ENCODE measurements at places on chromosomes 3 and 15. TPM values are rescaled to one million over a fixed set of nuclear protein-coding genes. Genes with fewer than 3 reads are reported as not detected.

DNA sequence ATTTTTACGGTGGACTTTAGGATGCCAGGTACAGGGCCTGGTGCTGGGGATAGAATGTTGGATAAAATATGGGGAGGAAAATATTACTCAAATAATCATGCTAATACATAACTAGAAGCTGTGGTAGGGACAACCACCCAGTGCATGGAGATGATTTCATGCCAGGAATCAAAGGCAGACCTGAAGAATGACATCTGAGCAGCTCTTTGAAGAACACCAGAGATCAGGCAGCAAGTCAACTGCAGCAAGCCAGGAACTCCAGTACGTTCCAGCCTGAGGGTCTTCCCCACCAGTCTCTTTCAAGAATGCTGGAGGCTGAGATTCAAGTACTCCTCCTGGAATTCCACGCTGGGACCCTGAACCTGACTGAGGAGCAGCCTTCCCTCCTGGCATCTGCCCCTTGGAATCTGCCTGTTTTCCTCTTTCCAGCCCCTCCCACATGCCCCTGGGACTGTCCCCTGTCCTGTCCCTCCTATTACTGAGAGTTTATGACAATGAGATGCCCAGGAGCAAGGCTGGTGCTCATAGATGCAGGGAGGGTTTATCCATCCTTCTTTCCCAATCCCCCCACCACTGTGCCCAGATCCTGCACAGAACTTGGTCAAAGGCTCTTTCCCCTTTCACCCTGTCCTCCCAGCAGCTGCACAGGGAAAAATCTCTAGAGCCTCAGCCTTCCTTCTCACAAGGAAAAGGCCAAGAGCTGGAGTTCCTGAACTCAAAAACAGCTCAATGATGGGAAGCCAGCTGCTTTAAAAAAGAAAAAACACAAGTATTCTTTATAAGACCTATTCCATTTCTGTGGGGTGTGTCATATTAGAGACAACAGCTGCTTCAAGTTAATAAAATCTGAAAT, 68.0 kb downstream of the PDZRN3 start:
- no peak for DNase-seq
- no peak overlapping the region for H3K4me3 ChIP-seq
- no peaks in the 10 kb centered on the region for H3K36me3 ChIP-seq
- H3K27ac ChIP-seq: no peak overlapping the region
- H3K27me3 ChIP-seq: no peaks in the 10 kb centered on the region

SLC12A8 gene
- 0.54 TPM for total RNA-seq

DNA sequence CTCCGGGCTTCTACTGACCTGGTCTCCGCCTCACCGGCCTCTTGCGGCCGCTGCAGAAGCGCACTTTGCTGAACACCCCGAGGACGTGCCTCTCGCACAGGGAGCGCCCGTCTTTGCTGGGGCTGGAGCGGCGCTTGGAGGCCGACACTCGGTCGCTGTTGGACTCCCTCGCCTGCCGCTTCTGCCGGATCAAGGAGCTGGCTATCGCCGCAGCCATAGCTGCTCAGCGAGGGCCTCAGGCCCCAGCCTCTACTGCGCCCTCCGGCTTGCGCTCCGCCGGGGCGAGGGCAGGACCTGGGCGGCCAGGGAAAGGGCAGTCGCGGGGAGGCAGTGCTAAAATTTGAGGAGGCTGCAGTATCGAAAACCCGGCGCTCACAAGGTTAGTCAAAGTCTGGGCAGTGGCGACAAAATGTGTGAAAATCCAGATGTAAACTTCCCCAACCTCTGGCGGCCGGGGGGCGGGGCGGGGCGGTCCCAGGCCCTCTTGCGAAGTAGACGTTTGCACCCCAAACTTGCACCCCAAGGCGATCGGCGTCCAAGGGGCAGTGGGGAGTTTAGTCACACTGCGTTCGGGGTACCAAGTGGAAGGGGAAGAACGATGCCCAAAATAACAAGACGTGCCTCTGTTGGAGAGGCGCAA, 319.2 kb downstream of the FGF12 start:
- DNase-seq: peak; percentile 59
- H3K27me3 ChIP-seq: peaks cover 11% of the 10 kb centered on the region
- peaks cover 8% of the 10 kb centered on the region for H3K36me3 ChIP-seq
- H3K4me3 ChIP-seq: peak overlapping the region; percentile 98
- peaks cover 42% of the 10 kb centered on the region for H3K4me1 ChIP-seq

DNA sequence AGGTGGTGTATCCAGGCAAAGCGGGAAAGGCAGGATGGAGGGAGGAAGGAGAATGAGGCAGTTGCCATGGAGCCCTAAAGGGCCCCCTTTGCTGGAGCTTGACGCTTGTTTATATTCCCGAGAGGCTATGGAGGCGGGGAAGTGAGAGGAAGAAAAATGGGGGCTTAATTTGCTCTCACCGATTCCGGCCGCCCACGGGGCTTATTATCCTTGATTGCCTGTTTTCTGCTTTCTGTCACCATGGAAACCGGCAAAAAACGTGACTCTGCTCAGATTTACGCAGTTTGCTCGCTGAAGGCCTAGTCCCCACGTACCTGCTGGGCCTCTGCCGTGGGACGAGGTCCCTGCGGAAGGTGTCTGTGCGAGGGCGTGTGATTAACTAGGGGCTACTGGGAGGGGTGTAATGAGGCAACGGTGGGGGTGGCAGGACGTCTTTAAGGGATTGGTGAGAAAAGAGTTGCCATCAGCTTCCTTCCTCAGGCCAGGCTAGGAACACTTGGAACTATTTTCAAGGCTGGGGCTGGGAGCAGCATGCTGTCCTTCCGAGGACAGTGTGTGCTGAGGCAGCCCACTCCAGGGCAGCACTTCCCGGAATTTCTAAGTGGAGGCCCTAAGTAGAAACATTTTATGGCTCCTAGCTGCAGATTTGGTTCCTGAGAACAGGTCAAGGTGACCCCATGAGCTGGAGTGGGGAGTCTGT, 110.8 kb upstream of the NDN start:
- H3K27me3 ChIP-seq: peaks cover 16% of the 10 kb centered on the region
- no peak overlapping the region for H3K4me3 ChIP-seq
- H3K27ac ChIP-seq: no peak overlapping the region

DNA sequence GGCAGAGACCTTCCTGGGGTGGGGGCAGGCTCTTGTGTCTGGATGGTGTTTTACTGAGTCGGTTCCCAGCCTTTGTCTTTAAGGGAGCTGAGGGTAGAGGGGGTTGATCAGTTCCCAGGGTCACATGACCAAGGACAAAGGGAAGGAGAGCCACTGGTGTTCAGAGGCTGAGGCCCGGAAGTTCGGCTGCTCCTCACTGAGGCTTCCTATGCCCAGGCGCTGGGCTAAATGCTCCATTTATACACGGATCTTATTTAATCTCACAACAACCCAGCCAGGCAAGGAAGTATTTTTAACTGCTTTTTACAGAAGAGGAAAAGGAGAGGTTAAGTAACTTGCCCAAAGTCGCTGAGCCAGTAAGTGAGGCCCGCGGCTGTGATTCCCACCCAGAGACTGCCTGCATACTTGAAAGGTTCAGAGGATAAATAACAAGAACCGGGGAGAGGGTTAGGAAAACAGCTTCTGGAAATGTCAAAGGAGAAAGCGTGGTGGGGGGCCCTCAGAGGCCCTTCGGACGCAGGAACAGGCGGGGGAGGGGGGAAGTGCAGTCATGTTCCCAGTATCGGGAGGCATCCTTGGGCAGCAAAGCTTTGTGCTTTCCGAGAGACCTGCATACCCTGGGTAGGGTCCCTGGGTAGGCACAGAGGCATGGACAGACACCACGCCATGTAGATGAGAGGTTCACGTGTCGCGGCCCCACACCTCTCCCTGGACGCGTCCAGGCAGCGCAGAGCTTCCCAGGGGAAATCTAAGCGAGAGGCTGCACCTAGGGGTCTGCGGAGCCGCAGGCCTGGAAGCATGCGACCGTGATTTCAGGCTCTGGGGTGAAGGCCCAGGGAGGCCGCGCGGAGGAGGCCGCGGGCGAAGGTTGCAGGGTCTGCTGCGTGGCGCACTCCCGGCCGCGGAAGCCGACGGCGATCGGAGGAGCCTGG, 21.3 kb downstream of the EPHB3 start:
- peak; percentile 35 for DNase-seq
- peak overlapping the region; percentile 88 for H3K4me3 ChIP-seq
- H3K4me1 ChIP-seq: peaks cover 39% of the 10 kb centered on the region

DNA sequence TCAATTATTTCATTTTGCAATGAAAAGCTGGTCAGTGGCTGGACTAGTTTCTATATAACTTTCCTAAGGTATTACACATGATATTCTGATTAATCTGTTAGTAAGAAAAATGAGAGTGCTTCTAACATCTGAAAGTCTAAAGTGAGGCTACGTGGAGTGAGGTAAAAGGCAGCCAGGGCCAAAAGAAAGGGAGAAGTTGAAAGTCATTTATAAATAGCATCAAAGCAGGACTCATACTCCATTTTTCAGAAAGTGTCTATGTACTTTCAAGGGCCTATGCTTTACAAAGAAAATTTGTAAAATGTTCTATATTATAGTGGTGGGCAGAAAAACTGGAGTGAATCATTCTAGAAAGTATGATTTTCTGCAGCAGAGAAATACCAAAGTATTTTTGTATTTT, 80.0 kb downstream of the CSNK1G1 start:
- H3K36me3 ChIP-seq: no peaks in the 10 kb centered on the region
- no peaks in the 10 kb centered on the region for H3K27me3 ChIP-seq
- no peak for DNase-seq
- H3K27ac ChIP-seq: no peak overlapping the region
- no peak overlapping the region for H3K4me3 ChIP-seq

- no peak overlapping the region for H3K4me3 ChIP-seq
- H3K27me3 ChIP-seq: no peaks in the 10 kb centered on the region
- no peaks in the 10 kb centered on the region for H3K4me1 ChIP-seq
- no peaks in the 10 kb centered on the region for H3K36me3 ChIP-seq
- H3K27ac ChIP-seq: no peak overlapping the region
Measured at GRCh38 chr15:95277266-95277665, 1045.9 kb downstream of the MCTP2 start.

GRCh38 chr3:137988982-137989381, 21.0 kb upstream of the CLDN18 start:
- no peak overlapping the region for H3K4me3 ChIP-seq
- H3K36me3 ChIP-seq: no peaks in the 10 kb centered on the region
- H3K27me3 ChIP-seq: no peaks in the 10 kb centered on the region
- H3K27ac ChIP-seq: no peak overlapping the region
- DNase-seq: no peak
- no peaks in the 10 kb centered on the region for H3K4me1 ChIP-seq

EHD4 gene
- 64.9 TPM for total RNA-seq

DNA sequence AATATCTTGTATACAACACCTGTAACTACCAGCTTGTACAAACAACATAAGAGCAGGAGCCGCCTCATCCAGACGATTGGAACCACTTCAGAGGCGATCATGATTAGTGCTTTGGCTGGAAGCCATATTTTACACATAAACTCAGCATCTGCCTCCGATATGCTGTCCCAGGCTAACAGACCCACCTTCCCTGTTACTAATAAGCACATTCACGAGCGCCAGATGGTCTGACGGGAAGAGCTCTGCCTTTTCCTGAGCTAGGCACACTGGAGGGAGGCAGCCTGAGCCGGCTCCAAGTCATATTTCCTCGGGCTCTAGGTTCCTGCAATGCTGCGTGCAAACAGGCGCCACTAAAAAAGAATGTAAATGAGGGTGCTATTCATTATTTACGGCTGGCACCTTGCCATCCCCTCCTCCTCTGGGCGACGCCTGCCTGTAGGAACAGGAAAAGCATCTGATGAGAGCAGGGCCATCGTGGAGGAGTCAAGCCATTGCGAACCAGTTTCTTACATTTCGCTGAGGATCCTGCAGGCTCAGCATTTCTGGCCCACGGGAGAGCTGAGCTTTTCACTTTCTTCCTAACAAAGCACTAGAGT, 98.2 kb downstream of the ANXA2 start:
- no peak overlapping the region for H3K4me3 ChIP-seq
- H3K27me3 ChIP-seq: no peaks in the 10 kb centered on the region
- no peaks in the 10 kb centered on the region for H3K4me1 ChIP-seq
- no peaks in the 10 kb centered on the region for H3K36me3 ChIP-seq
- no peak for DNase-seq

DNA sequence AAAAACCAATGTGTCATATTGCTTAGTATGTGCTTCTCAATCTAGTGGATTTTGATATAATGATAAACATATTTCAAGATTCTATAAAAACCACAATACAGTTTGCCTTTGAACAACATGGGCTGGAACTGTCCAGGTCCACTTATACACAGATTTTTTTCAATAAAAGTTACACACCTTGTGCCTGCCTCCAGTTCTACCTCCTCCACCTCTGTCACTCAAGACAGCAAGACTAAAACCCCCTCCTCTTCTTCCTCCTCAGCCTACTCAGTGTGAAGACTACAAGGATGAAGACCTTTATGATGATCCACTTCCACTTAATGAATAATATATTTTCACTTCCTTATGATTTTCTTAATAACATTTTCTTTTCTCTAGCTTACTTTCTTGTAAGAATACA, 5.7 kb downstream of the SETD2 start:
- H3K36me3 ChIP-seq: peaks cover 11% of the 10 kb centered on the region
- DNase-seq: no peak
- peaks cover 20% of the 10 kb centered on the region for H3K4me1 ChIP-seq
- peaks cover 5% of the 10 kb centered on the region for H3K27me3 ChIP-seq
- peak overlapping the region; percentile 6 for H3K27ac ChIP-seq

SI gene
- not detected for total RNA-seq

DNA sequence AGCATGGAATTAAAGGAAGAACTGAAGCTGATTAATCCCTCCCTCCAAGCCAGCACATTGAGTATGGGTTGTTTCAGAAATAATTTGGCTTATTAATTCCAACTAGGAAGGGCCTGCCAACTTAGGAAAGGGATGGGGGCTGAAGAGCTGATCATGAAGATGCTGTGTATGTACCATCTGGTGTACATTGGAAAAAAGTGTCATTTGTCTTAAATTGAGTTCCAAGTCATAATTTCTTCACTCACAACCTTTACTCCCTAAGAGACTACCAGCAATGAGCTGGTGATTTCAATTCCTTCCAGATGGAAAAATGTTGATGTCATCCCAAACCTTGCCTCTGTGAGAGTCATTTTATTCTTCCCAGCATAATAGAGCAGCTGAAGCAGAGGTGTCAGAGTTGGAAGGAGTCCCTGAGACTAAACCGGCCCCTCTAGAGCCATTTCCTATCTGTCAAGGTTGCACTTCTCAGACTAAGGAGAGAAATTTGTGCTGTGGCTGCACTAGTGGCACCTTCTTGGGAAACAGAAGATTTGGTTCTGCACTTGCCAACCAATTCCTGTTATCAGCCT, 79.4 kb downstream of the GTPBP8 start:
- no peak overlapping the region for H3K27ac ChIP-seq
- peaks cover 3% of the 10 kb centered on the region for H3K27me3 ChIP-seq
- DNase-seq: no peak
- H3K36me3 ChIP-seq: no peaks in the 10 kb centered on the region
- no peaks in the 10 kb centered on the region for H3K4me1 ChIP-seq

GRCh38 chr3:56918111-56918568, 116.4 kb upstream of the ARHGEF3 start:
- no peaks in the 10 kb centered on the region for H3K27me3 ChIP-seq
- H3K4me3 ChIP-seq: no peak overlapping the region
- no peaks in the 10 kb centered on the region for H3K36me3 ChIP-seq
- no peak overlapping the region for H3K27ac ChIP-seq
- DNase-seq: no peak
